ENCODE measurements at places on chromosomes 1 and 21.

- no peak for DNase-seq
Observed at GRCh38 chr21:44941567-44941966, 1.7 kb downstream of the SLX9 start.

DNA sequence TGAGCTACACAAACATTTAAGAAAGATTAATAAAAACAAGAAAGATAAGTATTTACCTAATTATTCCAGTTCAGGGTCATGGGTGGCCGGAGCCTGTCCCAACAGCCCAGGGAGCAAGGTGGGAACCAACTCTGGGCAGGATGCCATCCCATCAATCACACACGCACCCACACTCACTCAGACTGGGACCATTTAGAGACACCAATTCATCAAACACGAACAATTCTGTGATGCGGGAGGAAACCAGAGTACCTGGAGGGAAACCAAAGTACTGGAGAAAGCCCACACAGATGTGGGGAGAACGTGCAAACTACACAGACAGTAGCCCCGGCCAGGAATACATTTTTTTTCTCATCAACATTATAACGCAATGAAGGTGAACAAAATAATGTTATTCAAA is 16.2 kb downstream of the WASF2 start:
- no peak for DNase-seq

DNA sequence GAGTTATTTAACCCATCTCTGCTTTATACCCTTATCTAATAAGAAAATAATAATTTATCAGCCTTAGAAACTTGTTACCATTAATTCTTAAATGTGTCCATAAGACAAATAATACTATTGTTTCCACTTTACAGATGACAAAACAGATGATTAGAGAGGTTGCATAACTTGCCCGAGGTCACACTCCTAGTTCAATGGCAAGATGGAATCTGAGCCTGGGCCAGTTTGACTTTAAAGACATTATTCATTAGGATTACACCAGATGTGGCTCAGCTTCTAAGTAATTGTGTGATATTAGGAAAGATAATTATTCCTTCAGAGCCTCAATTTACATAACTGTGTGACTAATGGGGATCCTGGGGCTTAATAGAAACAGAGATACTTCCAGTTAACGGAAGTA is 42.3 kb upstream of the KCNK2 start:
- DNase-seq: no peak

GRCh38 chr1:245684571-245684970 is 529.8 kb downstream of the KIF26B start:
- no peak for DNase-seq

DNA sequence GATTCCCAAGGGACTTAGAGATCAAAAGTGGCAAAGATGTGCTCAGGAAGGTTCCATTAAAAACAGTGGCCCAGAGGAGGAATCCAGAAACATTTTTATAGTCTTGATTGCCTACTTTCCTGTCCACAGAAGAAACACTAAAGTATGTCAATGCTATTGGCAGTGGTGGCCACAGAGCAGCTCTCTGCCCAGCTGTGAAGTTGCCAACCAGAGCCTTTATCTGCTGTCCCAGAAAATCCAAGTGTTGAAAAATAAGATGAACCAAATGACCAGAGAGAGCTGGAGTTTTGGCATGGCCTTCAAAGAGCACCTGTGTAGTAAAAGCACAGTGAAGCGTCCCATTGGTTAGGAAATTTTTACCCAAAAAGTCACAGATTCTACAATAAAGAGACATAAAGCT is 181.2 kb downstream of the TGFBR3 start:
- DNase-seq: no peak

DNA sequence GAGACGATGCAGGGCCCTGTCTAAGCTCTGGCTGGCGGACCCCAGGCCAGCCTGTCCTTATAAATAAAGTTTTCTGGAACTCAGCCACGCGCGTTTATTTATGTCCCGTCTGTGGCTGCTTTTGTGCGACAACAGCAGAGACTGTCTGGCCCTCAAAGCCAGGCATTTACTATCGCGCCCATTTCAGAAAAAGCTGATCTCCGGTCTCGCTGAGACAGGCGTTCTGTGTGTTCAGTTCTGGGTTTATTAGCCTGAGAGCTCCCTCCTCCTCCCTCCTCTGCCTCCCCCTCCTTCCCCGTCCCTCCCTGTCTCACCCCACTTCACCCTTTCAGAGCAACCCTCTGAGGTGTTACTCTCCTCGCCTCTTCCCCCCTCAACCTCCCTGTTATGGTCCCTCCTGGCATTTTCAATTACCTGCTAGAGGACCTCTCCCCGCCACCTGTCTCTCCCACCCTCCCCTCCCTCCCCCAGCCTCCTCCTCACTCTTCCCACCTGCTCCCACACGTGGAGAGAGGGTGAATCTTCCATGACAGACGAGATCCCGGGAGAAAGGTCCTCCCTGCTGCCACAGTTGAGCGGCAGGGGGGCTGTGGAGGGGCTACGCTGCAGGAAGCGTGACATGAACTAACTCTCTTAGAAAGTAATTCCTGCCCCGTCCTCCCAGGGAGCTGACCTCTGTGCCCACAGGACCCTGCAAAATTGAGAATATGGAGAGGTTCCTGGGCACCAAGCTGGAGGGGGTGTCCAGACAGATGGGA is 59.9 kb downstream of the SPSB1 start:
- DNase-seq: no peak

DNA sequence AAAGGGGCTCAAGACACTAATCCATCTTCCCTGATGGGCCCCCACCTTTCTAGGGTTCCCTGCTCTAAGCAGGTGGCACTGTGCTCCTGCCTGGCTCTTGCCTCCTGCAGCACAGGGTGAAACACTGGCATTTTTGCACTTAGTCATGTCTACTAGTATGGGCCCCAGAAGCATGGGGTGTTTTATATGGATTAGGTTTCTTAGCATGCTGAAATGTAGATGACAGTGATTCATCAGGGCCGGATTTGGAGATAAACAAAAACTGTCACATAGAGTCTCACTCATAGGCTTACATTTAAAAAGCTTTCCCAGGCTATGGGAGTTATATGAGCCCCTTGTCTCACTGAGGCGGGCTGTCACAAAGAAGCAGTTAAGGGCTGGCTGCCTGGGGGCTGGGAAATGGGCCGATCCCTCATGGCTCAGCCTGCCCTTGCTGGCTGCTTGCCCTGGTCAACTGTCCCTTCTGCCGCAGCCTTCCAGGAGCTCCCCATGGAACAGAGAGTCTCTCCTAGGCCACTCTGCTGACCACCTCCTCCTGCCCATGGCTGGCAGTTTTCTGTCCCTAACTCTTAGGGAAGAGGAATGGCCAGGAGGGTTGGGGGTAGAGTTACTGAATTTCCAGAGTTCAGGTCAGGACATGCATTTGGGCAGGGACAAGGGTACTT is 6.5 kb downstream of the GALNT2 start:
- DNase-seq: no peak

DNA sequence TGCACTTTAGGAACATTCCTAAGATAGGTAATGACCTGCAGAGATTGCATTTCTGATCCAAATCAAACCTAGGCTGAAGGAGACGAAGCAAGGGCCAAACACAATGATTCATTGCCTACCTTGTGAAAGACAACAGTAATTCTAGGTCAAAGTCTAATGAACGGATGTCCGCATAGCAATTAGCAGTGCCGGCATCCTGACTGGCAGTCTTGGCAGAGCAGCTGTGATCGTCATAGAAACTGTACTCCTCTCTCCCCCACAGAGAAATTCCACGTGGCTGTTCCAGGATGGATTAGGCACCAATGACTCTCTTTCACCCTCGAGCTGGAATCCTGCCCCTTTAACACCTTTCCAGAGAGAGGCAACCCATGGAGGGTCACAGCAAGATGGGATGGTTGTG is 28.9 kb upstream of the VAV3 start:
- DNase-seq: no peak

- DNase-seq: no peak
Observed at GRCh38 chr1:201583663-201584062, 44.7 kb downstream of the NAV1 start.

- no peak for DNase-seq
Observed at GRCh38 chr1:160702100-160702499, 9.5 kb downstream of the CD48 start.

GRCh38 chr1:89381618-89382017 is 17.8 kb downstream of the GBP6 start:
- DNase-seq: no peak

DNA sequence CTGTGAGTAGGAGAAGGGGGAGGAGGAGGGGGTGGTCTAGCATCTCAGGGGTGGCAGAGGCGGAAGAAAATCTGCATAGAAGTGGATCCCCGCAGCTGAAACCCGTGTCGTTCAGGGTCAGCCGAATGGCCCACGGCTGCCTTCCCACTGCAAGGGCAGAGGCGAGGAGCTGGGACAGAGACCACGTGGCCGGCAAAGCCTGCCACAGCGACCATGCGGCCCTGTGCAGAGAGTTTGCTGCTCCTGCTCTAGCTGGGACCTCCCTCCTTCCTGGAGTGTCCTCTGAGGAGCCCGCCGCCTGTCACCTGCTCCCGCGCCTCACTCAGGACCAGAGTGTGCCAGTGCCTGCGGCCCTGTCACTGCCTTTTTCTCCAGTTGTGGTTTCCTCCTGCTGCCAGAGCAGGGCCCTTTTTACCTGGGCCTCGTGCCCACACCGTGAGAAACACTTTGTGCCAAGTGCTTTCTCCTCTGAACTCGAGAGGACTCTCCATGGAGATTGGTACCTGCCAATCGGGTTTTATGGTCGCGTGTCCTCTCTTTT is 5.4 kb upstream of the TRPM2 start:
- DNase-seq: no peak

DNA sequence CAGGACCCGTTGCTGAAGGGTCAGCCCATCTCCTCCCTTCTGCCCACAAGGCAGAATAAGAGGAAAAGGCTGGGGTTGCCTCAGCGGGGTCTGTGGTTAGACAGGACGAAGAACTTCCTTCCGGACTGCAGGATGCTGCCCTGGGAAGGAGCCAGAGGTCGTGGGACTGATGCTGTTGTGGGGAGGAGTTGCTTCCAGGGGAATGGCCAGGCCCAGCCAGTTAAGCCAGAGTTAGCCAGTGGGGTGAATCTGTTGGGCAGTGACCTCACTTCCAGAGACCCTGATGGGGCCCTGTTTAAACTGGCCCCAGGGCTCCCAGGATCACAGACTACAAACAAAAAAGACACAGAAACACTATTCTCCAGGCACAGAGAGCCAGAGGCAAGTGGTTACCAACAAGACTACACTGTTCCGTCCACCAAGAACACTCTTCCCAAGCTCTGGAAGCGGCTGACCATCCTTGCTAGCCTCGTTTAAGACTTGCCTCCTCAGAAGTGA is 13.0 kb downstream of the FAM229A start:
- DNase-seq: no peak

DNA sequence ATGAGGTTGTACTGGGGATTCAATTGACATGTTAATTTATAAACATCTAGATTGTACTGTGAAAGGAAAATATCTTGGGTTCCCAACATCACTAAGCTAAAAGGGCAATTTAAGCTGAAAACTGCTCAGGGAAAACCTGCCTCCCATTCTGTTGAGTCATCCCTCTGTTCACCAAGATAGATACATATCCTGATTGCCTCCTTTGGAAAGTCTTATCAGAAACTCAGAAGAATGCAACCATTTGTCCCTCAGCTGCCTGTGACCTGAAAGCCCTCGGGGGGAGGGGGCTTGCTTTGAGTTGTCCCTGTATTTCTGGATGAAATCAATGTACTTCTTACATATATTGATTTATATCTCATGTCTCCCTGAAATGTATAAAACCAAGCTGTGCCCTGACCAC is 187.0 kb upstream of the ETV3 start:
- DNase-seq: no peak

GRCh38 chr1:206864939-206865671 is at the start of gene IL20:
TSS of gene IL20 (plus strand) at chr1:206865623. CDS start at chr1:206865853, 230 bp downstream.
- DNase-seq: no peak

- DNase-seq: no peak
Observed at GRCh38 chr1:83845437-83846071, 153.4 kb downstream of the TTLL7 start.

DNA sequence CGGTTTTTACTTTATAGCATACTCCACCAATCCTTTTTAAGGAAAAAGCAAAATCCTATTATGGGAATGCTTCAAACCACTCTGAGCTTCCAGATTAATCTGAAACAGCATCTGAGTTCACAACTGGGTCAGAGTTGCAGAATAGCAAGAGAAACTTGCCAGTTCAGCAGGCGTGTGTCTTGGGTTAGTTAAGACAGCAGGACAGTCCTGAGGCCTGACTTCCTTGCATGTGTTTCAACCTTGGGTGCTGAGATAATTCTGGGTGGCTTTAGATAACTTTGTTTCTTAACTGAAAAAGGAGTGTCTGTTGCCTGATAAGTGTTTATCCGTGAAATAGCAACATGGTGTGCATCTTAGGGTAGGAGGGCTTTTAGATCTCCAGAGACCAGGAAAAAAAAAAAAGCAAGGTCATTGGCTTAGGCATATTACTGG is 169.2 kb downstream of the DHRS3 start:
- DNase-seq: no peak

DNA sequence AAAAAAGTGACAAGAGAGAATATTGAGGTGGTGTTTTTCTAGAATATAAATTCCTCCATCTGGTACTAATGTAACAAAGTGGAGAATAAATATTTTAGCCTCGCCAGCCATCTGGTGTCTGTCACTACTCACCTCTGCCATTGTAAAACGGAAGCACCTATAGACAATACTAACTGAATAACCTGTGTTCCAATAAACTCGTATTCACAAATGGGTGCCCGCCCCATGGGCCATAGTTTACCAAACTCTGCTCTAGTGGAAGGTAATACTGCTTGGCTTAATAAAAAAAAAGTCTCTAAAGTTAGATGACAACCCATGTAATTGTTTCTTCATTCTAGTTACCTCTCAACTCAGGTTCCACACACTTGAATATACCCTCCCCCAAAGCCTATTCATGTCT is 8.1 kb downstream of the MIS18A start:
- no peak for DNase-seq

- DNase-seq: no peak
Observed at GRCh38 chr1:87314091-87314490, 14.6 kb upstream of the LMO4 start.

DNA sequence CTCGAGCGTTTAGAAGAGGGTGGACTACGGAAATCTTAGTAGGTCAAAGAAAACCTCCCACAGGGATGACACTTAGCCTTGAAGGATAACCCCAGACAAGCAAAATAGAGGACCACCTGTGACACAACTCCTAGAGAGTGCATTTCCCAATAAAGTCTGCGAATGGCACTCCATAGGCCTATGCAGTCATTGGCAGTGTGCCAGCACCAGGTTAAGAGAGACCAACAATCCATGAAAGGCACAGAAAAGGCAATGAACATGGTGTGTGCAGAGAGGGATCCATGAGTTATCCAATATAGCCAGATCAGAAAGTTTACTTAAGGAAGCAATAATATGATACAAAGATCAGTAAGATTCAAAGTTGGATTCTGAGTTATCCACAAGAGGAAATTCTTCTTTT is 45.2 kb upstream of the FMO2 start:
- no peak for DNase-seq

- DNase-seq: no peak
Observed at GRCh38 chr1:3685222-3685621, 32.9 kb downstream of the TP73 start.

GRCh38 chr1:86757272-86757984 is 53.1 kb downstream of the SH3GLB1 start:
- DNase-seq: no peak

DNA sequence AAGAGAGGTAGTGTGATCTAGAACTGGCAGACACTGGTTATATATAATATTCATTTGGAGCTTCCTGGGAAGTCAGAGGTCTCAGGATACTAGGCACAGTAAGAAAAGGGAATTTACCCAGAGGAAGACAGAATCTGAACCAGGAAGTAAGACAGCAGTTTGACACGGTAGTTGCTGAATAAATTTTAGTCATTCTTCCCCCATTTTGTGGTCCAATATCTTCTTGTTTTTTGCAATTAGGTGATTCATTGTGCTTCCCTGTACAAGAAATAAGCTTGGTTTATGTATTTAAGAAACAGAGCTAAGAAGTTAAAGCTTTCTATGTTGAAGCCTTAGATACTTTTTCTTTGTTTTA is 1.3 kb downstream of the TMEM167B start:
- DNase-seq: no peak

GRCh38 chr1:89928506-89928905 is 66.4 kb upstream of the ZNF326 start:
- DNase-seq: no peak
